Germinal center (tissue), 1 donor: ENCODE measurements at places on chromosomes 11 and 22.

DNA sequence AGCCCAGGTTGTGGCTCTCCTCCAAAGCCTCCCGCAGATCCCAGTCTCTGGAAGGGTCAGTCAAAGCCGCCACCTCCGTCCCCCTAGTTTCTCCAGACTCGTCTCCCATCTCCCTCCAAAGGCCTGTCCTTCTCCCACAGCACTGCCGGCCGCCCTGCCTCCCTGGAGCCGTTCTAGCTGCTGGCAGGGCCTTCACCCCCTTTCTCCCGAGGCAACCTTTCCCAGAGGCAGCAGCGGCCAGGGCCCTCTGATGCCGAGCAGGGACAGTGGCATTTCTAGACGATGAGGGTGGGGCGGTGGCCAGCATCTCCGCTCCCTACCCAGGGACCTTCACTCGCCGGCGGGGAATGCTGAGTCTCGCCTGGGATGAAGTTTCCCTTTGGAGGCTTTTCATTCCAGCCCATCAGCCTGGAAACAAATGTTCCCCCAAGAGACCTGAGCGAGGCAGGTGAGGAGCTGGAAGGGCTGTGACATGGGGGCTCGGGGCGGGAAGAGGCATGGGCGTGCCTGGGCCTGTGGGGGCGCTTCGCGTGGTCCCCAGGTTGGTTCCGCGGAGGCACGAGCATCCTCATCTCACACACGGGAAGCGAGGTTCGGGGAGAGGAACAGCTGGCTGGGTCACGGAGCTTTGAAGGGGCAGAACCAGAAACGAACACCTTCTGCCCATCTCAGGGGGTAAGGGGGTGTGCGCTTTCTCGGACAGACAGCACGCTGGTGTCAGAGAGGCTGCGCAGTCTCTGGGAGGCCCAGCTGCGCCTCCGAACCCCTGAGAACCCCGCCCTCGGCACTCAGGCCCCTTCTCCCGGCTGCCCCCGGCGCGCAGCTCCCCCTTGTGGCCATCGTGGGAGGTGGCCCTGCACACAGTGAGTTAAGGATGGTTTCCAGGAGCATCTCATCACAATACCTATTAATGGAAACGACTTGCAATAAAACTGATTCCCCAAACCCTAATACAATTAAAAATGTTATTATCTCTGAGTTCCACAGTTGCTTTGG is 18.1 kb upstream of the KLHL35 start:
- DNase-seq, result peak; percentile 47

GRCh38 chr22:28544431-28544868 is 135.2 kb downstream of the TTC28 start:
- no peak for DNase-seq

DNA sequence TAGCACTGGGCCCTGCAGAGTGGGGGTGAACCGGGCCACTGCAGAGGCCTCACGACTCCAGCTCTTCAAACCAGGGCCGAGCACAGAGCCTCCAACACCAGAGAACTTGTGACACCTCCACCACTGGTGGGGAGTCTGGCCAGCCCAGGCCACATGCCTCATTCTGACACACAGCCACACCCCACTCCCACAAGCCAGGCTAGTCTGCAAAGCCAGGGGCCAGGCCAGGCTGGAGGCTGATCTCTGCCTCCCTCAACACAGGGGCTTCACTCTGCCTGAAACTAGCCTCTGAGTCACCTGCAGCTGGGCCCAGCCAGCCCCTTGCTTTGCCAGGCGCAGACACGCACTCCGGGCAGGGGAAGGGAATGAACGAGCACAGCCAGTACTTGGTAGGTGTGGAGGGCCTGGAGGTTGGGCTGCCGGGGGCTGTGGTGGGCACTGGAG is 102.9 kb downstream of the MED15 start:
- DNase-seq, result no peak

- DNase-seq, result no peak
Observed at GRCh38 chr22:33232071-33232470, 173.9 kb upstream of the SYN3 start.

DNA sequence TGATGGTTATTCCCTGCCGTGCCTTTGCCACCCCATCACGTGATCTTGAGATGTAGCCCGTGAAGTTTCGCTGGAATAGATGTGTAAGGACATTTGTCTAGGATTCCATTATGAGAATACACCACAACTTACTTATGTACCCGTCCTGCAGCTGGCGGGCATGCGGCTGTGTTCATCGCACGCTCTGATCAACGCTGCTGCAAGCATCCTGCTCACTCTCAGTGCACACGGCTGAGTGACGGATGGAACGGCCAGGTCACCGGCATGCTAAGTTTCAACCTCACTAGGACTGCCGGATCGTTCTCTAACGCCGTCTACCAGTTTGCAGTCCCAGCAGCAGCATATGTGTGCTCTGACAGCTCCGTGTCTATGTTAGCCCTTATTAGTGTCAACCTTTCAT is 44.6 kb downstream of the APOL1 start:
- DNase-seq, result no peak

DNA sequence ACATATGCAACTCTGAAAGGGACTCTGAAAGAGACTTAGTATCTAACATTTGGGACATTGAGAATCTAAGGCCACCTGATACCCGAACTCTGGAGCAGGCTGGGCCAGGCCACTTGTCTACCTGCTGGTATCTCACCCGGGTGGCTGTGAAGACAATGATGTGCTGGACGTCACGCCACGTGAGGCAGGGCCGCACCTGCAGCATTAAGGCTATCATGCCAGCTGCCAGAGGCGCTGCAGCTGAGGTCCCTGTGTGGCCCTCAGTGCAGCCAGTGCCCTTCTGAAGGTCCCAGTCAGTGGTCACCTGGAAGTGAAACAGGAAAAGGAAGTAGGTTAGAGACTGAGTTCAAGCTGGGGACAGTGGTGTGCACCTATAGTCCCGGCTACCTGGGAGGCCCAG is 12.4 kb downstream of the PCSK7 start:
- DNase-seq, result no peak

GRCh38 chr11:56410801-56411200 is 1.7 kb upstream of the OR5AL1 start:
- no peak for DNase-seq

DNA sequence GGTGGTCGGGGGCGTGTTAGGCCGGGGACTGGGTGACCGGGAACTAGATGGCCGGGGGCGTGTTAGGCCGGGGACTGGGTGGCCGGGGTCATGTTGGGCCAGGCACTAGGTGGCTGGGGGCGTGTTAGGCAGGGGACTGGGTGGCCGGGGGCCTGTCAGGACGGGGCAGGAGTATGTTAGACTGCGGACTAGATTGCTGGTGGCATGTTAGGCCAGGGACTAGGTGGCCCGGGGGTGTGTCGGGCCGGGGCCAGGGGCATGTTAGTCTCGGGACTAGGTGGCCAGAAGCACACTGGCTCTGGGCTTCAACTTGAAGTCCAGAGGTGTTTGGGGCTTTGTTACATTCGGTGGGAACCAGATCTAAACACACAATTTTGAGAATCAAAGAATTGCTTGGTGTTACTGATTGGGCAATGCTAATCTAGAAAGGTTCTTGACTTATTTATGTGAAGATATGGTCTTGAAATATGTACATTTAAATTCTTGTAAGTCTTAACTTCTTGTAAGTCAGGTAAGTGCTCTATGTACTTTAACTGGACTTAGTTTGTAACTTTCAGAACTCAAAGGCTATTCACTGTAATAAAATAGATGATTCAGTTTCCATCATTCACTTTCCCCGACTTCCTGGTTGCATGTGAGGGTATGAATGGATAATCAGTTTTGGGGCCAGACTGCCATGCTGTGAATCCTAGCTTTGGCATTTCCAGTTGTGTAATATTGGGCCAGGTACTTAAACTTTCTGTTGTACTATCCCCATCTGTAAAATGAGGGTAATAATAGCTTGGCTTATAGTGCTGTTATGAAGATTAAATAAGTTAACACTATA is 1.1 kb downstream of the EXT2 start:
- DNase-seq, result no peak

- no peak for DNase-seq
Observed at GRCh38 chr11:78737891-78738290, 163.2 kb upstream of the NARS2 start.

DNA sequence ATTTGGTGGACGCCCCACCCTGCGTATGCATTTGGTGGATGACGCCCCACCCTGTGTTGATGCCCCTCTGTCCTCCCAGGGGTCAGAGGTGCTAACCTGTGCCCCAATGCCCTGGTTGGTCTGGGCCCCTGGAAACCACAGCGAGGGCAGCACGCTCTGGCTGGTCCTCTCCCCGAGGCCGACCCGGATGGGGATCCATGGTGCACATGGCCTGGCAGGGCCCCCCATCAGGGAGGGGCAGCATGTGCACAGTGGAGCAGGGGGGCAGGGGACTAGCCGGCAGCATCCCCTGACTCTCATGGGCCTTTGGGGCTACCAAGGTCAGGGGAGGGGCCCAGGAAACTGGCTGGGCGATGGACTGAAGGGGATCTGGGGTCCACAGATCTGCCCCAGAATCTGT is 7.6 kb upstream of the MUC5AC start:
- DNase-seq, result no peak

DNA sequence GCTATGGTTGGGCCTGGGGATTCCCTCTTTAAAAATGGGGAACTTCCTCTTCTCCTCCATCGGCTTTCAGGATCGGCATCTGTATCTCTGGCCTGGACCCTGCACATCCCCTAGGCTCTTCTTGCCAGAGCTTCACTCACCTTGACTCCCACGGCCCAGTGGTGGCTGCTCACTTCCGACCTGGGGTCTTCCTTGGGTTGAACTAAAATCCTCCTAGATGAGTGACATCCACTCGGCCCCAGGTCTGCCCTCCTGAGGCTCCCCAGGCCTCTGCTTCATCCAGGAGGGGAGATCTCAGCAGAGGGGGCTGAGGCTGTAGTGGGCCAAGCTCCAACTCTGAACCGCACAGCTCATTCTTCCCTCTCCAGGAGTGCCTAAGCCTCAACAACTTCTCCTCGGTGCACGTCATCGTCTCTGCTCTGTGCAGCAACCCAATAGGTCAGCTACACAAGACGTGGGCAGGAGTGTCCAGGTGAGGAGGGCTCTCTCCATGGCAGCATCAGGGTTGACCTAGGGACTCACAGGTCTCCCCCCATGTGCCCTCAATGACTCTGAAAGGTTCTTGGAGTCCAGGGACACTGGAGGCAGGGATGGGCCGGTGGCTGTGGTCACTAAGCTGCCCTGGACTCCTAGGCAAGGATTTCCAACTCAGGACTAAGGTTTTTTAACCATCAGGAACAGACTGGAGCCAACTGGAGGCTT is 3.3 kb downstream of the RGL4 start:
- DNase-seq, result no peak

GRCh38 chr11:11789735-11790369 is 51.9 kb upstream of the USP47 start:
- no peak for DNase-seq

GRCh38 chr11:104061853-104062521 is 25.5 kb downstream of the DDI1 start:
- no peak for DNase-seq

GRCh38 chr11:12263141-12263693 is 114.2 kb upstream of the PARVA start:
- DNase-seq, result no peak

GRCh38 chr22:22216450-22216959 is 28.1 kb upstream of the VPREB1 start:
- DNase-seq, result no peak

- DNase-seq, result no peak
Observed at GRCh38 chr11:696955-697491, 1.4 kb downstream of the TMEM80 start.

DNA sequence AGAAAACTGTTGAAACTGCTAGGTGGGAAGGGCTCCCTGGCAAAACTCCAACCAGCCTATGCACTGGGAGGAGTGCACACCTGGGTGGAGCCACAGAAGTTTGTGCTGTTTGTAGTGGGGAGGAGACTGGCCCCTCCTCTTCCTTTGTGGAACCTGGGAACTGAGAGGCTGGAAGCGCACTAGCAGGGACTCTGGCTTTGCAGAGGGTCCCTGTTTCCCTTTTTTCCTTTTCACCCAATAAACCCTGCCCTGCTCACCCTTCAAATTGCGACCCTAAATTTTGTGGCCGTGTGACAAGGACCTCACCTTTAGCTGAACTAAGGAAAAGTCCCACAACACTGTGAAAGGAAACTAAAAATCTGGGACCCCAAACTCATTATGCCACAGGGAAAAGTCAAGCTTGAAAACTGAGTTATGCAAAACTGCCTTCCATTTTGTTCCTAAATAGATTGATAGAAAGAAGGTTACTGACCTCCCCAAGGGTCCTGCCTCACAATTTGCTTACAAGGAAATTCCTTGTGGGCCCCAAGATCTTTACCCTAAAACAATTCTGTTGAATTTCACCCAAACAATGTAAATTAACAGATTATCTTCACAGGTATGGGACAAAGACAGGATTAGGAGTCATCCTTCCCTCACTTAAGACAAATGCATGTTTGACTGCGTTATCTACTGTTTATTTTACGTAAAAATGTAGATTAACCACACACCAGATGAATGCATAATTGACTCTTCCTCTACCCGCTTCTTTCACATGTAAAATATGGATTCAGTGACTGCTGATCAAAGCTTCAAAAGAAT is 81.0 kb downstream of the SLC36A4 start:
- DNase-seq, result no peak

- DNase-seq, result no peak
Observed at GRCh38 chr22:39240831-39241793, 3.7 kb downstream of the PDGFB start.

DNA sequence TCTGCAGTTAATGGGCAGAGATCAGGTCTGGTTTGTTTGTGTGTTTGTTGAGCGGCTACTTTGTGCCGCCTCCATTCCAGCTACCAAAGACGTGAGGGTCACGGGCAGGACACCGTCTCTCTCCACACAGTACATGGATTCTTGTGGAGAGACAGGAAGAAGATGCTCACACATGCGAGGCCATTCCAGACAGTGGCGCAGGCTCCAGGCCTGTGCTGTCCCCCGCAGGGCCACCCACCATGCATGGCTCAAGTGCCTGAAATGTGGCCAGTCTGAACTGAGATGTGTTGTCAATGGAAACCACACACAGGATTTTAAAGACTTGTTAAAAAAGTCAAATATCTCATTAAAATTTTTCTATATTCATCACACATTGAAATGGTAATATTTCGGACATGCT is 848.3 kb downstream of the TBC1D22A start:
- DNase-seq, result no peak

DNA sequence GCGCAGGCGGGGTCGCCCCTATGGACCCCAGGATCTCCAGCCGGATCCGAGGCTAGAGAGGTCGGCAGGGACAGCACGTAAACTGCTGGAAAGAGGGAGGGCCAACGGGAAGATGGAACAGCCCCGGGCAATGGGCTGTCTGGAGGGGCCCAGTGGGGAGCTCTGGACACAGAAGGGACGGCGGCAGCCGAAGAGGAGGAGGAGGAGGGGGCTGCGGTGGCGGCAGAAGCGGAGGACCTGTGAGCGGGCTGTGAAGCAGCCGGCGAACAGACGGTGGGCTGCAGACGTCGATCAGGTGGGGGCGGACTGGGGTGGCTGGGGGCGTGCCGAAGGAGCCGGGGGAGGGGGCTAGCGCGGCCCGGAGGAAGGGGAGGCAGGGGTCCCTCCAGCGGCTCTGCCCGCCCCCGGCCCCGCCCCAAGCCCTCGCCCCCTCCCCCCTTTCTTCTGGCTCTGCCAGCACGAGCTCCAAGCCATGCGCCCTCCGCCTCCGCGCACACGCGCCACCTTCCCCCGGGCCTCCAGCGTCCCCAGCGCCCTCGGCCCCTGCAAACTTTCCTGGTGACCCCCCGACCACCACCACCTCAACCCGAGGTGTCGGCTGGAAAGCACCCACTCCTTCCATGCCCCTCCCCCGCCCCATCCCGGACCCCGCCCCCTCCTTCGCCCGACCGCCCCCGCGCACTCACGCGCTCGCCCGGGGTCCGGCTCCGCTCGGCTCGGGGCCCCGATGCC is 432 bp downstream of the TNKS1BP1 start:
- DNase-seq, result no peak
